Umbilical cord (tissue), 2 donors: ENCODE measurements at places on chromosomes 6 and 20. TPM values are rescaled to one million over a fixed set of nuclear protein-coding genes. Genes with fewer than 3 reads are reported as not detected.

Gene ADGRG6
- 104 TPM for total RNA-seq

- DNase-seq = no peak
These were observed 18.2 kb upstream of the SASH1 start for GRCh38 chr6:148324297-148324985.

DNA sequence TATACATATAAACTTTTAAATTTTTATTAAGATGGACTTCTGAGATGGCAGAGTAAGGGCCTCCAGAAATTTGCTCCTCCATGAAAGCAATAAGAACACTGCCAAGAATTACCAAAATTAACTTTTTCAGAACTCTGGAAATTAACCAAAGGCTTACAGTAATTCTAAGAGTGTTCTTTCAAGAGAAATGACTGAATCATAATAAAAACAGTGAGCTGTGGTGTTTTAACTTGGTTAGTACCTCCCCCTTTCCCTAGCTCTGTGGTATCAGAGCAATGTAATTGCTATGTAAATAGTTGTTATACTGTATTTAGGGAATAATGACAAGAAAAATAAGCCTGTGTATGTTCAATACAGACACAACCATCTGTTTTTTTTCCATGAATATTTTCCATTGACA, 19.0 kb downstream of the HECA start:
- no peak for DNase-seq

DNA sequence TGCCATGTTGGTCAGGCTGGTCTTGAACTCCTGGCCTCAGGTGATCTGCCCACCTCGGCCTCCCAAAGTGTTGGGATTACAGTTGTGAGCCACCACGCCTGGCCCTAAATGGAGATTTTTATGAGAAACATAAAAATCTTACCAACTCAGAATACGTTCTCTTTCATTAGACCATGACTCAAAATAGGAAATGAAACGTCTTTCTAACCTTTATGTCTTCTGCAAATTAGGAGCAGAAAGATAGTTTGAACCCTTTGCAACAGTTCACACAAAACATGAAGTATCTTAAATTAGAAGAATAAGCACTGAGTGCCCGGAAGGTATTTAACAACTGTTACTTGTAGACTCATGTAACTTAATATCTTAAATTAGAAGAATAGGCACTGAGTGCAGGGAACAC, 48.3 kb downstream of the AHI1 start:
- no peak for DNase-seq
